ENCODE measurements at places on chromosomes 3 and 15.

- DNase-seq = no peak
Observed at GRCh38 chr3:45874677-45875346, 11.5 kb upstream of the CCR9 start.

DNA sequence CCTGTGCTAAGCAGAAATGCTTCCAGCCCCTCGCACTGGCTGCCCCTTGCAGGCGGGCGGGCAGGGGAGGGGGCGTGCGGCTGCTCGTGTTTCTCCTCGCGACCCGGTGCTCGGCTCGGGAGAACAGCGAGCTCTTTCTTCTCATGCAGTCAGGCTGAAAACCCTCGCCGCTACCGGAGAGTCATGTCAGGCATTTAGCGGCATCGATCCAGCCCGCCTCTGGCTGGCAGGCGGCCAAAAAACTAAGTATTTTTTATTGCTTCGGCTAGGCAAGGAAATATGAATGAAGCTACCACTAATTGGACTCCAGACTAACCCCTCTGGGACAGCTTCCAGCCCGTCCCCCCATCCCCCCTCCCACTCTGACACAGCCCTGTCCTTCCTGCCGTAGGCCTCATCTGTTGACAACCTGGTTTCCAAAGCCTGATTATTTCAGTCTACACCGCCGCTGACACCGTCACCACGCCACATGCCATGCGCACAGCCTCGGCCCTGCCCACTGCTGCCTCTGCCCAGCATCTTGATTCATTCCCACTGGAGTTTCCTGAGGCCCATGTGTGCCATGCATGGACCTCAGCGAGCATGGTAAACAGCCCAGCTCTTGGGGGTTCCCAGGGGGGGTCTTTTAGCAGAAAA is 35.3 kb downstream of the TLE3 start:
- DNase-seq = no peak

DNA sequence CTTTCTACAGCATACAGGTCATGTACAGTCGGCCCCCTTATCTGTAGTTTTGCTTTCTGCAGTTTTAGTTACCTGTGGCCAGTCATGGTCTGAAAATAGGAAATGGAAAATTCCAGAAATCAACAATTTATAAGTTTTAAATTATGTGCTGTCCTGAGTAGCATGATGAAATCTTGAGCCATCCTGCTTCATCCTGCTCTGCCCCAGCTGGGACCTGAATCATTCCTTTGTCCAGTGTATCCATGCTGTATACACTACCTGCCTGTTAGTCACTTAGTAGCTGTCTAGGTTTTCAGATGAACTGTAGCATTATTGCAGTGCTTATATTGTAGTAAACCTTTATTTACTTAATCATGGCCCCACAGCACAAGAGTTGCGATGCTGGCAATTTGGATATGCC is 44.8 kb downstream of the AP4E1 start:
- DNase-seq = no peak

DNA sequence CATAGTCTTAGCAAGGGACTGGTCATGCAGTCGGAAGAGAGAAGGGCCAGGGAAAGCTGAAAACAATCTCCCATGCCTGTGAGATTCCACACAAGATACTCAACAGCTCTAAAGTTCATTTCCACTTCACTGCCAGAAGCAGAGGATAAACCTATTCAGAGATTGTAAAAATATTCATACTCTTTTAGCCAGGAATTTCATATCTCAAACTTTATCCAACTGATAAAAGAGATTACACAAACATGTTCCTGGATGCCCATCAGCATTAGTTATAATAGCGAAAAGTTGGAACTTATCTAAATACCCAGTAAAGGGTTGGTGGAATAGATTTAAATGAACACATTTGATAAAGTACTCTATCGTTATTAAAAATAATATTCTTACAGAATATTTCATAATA is 75.2 kb upstream of the ARHGEF3 start:
- no peak for DNase-seq

DNA sequence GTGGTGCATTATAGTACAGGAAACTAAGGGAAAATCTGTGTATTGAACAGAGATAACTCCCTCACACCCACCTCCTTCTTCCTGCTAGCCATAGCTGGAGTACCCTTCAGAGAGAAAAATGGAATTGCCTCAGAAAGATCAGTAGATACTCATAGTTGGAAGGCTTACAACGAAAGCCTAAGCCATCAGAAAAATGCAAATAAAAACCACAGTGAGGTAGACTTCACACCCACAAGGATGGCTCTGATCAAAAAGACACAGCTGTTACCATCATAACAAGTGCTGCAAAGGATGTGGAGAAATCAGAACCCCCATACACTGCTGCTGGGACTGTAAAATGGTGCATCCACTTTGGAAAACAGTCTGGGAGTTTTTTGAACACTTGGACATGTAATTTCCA is 7.4 kb upstream of the DLG1 start:
- no peak for DNase-seq

DNA sequence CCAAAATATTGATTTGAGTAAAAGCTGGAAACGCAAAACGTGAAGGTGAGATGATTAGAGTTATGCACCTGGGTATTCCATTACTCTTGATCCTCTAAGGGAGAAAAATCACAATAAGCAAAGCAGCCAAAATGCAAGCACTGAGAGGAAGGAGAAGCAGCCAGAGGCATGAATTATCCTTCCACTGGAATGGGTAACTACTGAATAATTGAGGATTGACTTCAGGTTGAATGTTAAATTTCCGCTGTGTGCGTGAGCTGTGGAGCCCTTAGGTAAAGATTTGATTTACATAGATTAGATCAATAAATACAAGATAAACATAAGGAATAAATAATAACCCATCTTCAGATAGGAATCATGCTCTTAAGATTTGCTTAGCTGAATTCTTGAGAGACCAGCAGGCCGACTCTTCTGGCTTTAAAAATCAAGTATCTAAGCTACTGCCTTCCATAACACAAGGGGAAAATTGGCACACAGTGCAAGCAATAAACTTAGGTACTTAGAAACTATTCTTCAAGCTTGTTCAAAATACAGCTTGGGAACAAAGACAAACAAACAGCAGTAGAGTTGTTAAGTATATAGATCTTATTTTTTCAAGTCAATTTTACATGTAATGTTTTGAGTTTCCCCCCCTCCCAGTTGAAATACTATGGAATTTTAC is 1459.5 kb downstream of the ZPLD1 start:
- no peak for DNase-seq

- DNase-seq = no peak
Observed at GRCh38 chr3:88988906-88989305, 118.5 kb upstream of the EPHA3 start.

DNA sequence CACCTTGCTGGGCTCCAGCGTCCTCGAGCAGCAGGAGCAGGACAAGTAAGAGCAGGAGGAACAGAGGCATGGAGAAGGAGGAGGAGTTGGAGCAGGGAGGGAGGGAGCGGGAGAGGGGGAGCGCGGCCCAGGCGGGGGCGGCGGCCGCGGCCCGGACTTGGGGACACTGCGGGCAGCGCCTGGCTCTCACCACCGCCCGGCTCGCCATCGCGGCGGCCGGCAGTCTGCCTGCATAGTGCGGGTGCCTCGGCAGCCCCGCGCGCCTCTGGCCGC is 440 bp downstream of the DCBLD2 start:
- DNase-seq = peak; percentile 11

GRCh38 chr3:13688034-13688433 is 139.1 kb downstream of the FBLN2 start:
- no peak for DNase-seq

DNA sequence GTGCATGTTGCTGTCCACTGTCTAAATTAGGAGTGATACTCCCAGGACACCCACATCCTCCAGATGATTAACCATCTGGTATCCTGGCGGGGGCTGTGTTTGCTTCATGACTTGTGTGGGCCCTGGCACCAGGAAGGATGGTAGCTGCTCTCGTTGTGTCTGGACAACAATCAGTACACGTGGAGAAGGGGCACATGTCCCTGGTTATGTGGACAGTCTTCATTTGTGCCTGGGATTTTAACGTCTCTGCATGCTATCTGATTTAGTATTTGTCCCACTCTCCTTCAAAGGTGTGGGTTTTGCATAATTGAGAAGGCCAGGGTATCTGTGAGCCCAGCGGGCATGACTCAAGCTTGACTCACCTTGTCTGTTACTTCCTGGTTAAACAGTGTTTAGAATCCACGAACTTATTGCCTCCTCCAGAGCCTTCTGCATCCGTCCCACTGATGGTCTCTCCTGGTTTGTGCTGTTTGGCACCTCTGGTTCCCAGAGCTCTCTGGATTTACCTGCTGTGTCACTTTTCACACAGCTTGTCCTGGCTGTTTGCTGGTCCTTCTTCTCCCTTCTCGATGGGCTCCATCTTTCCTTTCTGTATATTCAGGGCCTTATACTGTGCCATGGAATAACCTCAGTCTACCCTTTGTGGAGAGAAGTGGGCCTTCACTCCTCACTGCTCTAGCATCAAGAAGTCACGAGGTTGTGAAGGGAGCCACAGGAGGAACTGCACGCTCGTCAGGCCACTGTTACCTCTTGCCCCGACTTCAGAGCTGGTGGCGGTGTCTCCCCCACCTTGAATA is 32.5 kb downstream of the ARNT2 start:
- DNase-seq = peak; percentile 28

DNA sequence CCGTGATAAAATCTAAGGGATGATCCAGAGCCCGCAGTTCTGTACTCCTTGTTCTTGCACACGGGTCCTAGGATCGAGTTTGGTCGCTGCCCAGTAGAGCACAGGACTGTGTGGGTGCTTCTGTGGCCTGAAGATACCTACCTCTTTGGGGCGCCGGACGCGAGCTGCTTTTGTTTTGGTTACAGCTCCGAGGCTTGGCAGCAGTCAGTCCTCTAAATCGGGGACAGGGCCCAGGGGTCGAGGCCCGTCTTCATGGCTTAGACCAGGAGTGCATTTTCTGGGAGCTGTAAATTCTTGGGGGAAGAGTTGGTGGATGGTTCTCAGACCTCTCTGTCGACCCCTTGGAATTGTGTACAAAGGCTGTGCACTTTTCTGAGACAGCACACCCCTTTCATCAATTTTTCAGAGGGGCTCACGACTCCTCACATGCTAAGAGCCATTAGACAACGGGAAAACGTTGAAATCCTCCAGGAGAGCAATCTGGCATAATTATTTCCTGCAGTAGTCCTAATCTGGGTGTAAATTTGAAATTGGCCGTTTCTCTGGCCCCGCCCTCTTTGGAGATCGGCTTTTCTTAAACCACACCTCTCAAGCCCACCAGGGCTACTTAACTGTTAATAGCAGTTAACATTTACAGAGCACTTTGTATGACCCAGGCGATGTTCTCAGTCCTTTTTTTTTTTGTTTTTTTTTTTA is 928 bp downstream of the CEP97 start:
- DNase-seq = no peak

- no peak for DNase-seq
Observed at GRCh38 chr3:154931484-154931883, 148.6 kb upstream of the MME start.

GRCh38 chr15:86650094-86650493 is 570.4 kb downstream of the AGBL1 start:
- no peak for DNase-seq

GRCh38 chr3:44995142-44995770 is 19.2 kb downstream of the EXOSC7 start:
- DNase-seq = no peak

DNA sequence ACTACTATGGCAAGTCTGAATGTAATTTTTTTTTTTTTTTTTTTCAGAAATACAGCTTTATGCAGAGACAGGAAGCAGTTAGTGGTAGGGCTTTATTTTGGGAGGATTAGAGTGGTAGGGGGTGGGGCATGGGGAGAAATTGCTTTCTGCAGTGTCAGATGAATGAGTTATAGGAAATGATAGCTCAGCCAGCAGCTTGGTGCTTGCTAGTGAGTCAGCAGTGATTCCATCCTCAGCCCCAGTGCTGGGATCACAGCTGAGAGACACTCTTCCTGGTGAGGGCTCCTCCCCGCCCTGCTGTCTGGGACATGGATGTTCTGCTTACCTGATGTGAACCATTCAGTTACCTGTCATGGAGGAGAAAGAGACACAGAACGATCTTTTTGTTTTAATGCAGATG is 39.6 kb downstream of the SEMA6D start:
- no peak for DNase-seq

DNA sequence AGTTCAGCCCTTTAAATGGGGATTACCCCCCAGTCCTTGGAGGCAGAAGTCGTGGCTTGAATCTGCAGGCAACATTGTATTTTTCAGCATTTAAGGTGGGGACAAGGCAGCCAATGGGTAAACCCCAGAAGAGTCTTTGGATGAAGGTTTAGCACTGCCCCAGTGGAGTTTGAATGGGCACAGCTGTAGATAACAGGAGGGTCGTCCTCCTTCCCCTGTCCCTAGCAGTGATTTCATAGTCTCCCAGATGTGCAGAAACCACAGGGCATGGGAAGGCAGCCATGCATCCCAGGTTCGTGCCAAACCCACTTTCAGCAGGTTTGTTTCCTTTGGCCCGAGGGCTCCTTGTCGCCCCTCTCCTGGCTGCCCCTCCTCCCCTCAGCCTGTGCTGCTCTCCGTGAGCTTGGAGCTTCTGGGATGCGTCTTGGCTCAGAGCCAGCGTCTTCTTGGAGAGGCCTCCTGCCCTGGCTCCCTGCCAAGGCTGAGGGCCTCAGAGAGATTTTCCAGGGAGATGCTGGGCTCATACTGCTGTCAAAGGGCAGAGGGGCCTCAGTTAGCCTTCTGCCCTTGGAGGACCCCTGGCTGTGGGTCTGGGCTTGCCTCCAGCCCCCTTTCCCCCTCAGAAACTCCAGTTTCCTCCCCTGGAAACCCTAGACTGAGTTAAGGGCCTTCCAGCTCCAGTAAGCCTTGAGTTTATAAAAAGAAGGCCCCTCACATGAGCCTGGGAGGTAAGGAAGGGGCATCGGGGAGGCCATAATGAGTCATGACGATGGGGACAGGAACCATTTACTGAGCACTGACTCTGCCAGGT is 48.9 kb upstream of the POLG start:
- DNase-seq = no peak

DNA sequence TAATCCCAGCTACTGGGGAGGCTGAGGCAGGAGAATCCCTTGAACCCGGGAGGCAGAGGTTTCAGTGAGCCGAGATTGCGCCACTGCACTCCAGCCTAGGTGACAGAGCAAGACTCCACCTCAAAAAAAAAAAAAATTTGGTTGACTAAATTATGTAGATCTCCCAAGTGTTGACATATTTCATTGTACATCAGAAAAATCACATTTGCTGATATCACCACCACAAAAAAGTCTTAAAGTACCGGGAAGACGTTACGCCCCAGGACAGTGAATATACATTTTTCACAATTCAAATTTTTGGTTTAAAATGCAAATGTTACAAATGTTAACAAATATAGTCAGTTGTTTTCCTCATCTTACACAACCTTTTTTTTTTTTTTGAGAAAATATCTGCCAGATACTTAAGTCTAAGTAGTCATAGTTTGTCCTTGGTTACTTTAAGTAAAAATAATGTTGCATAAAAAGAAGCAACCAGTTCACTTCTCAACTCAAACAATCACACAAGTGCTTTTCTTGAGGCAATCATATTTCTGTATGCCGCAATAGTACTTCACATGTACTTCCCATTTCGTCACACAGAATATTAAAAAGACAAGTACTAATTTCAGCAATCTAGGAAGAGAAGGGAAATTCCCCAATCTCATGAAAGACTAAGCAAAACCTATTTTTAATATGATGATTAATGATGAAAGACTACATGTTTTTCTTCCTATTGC is 41.0 kb upstream of the TCF12 start:
- peak; percentile 96 for DNase-seq

Data from inflammatory macrophage (primary cell).